ENCODE measurements at places on chromosomes 11 and 22.
A peak's percentile ranks its signal among the peaks of the same experiment; 100 is the strongest.

DNA sequence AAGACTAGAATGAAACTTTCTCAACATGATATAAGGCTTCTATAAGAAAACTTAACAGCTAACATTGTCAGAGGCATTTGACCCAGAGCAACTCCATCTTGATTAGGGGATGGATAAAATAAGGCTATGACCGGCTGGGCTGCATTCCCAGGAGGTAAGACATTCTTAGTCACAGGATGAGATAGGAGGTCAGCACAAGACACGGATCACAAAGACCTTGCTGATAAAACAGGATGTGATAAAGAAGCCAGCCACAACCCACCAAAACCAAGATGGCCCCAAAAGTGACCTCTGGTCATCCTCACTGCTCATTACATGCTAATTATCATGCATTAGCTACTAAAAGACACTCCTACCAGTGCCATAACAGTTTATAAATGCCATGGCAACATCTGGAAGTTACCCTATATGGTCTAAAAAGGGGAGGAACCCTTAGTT lies 135.2 kb downstream of the TTC28 start:
- DNase-seq: no peak

GRCh38 chr11:6721343-6721742 lies 38.2 kb upstream of the MRPL17 start:
- DNase-seq: no peak

GRCh38 chr11:58629857-58630256 lies 7.4 kb downstream of the CNTF start:
- DNase-seq: peak; percentile 39

- DNase-seq: no peak
These were observed 16.4 kb downstream of the CDKN1C start for GRCh38 chr11:2869134-2869526.

GRCh38 chr22:40044102-40044869 lies 49.5 kb downstream of the FAM83F start:
- peak; percentile 98 for DNase-seq

GRCh38 chr22:19941365-19942082 lies at the start of the genes COMT and TXNRD2:
TSS of gene COMT (plus strand) at chr22:19941772. CDS start at chr22:19962527, 20,755 bp downstream.
TSS of gene TXNRD2 (minus strand) at chr22:19941818. CDS start at chr22:19941803, 15 bp downstream.
- DNase-seq: no peak

- no peak for DNase-seq
These were observed 23.0 kb downstream of the ANKK1 start for GRCh38 chr11:113410414-113411135.
